Cortex of kidney (tissue), 1 donor: ENCODE measurements at places on chromosomes 13 and 19.

DNA sequence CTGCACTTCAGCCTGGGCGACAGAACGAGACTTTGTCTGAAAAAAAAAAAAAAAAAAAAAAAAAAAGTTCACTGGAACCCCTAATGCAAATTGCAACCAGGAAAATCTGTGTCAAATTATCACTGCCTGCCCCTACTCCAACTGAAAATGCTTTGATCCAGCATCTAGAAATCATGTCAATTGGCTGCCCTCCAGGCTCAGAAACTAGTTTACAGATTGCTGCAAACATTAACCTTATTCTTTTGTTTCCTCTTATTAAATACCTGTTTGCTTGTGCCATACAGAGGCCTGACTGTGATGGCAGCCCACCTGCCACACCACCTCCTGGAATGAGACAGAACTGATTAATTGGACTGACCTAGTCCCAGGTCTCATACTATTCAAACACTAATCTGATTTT is 18.6 kb upstream of the AKT2 start:
- no peak for DNase-seq

- no peak for DNase-seq
Observed at GRCh38 chr19:12703046-12703445, 6.6 kb upstream of the FBXW9 start.

DNA sequence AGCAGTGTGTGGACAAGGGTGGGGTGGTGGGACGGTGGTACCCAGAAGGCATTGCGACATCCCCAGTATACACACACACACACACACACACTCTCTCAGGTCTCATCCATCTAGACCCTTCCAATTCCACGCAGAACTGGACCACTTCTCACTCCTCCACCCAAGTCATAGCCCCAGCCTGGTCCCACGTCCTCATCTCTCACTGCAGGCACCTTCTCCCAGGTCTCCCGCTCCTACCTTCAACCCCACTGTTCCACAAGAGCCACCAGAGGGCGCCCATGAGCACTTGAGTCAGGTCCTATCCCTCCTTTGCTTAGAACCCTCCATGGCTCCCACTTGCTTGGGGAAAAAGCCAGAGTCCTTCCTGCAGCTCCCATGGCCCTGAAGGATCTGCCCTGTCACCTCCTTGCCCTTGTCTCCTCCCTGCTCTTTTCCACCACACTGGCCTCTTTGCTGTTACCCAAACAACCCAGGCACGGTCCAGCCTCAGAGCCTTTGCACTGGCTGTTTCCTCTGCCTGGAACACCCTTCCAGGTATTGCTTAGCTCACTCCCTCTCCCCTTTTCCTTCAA is 62.6 kb downstream of the IER2 start:
- DNase-seq: no peak

- DNase-seq: no peak
Observed at GRCh38 chr19:4431296-4431695, 26.3 kb downstream of the UBXN6 start.

- no peak for DNase-seq
Observed at GRCh38 chr13:110485604-110486003, 75.9 kb downstream of the RAB20 start.

DNA sequence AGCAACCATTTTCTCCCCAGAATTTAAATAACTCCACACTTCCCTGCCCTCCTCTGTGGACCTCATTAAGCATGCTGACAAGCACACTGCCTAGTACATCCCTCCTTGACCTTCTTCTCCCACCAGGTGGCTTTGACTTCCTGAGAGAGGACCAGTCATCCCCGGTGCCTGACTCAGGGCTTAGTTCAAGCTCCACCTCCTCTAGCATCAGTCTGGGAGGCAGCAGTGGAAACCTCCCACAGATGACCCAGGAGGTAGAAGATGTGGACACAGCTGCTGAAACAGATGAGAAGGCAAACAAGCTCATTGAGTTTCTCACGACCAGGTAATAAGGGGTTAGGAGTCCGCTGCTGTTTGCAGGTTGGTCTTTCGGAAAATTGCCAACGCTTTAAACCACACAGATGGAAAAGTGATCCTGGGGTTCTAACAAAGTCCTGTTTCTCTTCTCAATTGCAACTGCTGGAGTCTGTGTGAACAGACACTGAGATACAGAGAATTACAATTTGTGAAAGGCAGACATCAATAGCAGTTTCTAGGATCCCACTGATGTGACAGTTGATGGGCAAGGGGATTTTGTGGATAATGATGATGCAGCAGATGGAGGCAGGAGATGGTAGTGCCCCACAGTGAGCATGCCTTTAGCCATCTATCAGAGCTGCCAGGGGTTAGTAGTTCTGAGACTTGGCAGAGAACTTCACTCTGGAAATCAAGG is 86.7 kb downstream of the ZAR1L start:
- no peak for DNase-seq

- no peak for DNase-seq
Observed at GRCh38 chr19:5545051-5545450, 22.7 kb downstream of the TINCR start.

GRCh38 chr19:14015524-14016035 is 9.5 kb upstream of the RFX1 start:
- DNase-seq: no peak

GRCh38 chr19:43481701-43482100 is 16.3 kb upstream of the LYPD3 start:
- no peak for DNase-seq

GRCh38 chr13:103078158-103078557 is 11.9 kb upstream of the SLC10A2 start:
- DNase-seq: no peak

DNA sequence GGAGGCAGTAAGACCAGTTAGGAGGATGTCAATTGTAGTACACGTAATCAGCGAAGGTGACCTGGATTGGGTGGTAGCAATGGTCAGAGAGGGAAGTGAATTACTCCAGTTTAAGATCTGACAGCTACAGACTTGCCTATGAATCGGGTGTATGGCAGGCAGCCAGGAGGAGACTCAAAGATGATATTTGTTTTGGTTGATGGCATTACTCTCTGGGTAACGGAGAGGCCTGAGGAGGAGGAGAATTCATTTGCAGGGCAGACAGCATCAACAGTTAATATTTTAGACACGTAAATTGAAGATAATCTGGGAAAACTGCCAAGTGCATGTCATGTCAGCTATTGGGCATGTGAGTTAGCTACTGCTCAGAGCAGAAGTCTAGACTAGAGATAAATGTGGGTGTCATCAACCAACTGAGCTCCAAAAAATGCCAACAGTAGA is 109.2 kb downstream of the SGCG start:
- no peak for DNase-seq

- DNase-seq: no peak
Observed at GRCh38 chr13:106246666-106247188, 288.7 kb downstream of the EFNB2 start.

DNA sequence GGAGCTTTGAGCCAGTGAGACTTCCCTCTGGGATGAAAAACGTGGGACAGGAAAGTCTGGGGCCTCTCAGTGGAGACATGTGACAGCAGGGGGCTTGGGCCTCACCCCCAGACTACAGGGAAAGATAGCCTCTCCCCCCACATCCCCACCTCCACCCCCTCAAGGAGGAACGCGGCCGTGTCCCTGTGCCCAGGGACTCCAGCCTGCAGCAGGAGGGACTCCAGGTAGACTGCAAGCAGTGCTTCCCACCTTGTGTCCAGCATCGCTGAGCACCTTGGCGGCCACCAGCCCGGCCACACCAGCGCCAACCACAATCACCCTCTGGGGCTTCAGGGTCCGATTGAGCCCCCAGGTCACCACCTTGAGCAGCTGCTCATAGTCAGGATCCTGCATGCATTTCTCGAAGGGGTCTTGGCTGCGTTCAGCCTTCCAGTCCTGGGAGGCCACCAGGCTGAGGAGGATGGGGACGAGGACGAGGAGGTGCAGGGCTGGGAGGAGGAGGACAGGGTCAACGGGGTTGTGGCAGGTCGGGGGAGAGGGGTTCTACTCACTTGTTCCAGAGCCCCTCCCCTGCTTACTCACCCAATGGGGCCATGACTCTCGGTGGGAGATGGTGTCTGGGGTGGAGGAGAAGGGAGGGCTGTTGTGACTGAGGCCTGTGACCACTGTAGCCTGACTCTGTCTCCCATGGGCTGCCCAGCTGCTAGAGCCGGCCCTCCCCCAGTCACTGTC is 955 bp downstream of the IL4I1 start:
- no peak for DNase-seq

DNA sequence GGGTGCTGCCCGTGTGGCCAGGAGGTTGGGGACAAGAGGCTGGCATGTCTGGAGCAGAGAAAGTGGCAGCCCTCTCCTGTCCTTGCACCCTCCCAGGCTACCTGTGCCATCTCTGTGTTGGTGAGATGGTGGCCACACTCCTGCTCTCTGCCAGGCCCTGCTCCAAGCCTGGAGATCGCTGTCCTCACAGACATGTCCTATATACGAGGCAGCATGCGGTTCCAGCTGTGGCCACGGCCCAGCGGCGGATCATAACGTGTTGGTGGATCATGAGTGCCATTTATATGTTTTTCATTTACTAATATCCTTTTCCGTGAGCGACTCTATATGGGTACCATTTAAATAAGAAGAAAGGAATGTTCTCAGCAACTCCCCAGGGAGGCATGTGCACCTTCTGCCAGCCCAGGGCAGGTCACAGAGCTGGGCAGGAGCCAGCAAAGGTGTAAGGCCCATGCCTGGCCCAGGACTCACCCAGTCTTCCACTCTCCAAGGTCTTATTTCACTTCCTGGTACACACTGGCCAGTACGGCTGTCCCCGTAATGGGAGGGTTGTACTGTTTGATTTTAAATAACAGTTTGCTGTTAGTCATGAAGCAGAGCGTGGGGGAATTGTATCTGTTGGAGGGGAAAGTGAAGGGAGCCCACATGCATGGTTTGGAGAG is 47.2 kb upstream of the LDLR start:
- no peak for DNase-seq

GRCh38 chr13:34300559-34300958 is 482.6 kb downstream of the RFC3 start:
- no peak for DNase-seq

GRCh38 chr19:31256593-31256960 is 92.7 kb downstream of the TSHZ3 start:
- no peak for DNase-seq

DNA sequence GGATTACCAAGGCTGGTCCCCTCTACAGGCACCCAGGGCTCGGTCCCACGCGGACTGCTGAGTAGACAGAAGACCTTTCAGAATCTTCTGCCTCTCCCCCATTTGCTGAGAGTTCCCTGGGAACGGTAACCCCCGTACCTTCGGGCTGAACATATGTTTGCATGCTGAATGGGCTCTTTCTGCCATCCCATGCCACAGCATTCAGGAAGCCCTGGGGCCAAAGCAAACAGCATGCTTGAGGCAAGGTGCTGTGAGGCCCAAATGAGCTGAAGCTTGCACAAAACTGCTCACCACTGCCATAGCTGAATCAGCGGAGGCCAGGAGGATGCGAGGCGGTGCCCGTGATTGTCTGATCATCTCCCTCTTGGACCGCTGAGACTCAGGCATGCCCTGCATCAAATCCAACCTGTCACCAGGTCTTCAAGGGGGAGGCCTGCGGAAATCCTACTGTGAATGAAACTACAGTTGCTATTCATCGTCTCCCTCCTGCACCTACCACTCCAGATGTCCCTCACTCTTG is 16.3 kb upstream of the C19orf12 start:
- no peak for DNase-seq

DNA sequence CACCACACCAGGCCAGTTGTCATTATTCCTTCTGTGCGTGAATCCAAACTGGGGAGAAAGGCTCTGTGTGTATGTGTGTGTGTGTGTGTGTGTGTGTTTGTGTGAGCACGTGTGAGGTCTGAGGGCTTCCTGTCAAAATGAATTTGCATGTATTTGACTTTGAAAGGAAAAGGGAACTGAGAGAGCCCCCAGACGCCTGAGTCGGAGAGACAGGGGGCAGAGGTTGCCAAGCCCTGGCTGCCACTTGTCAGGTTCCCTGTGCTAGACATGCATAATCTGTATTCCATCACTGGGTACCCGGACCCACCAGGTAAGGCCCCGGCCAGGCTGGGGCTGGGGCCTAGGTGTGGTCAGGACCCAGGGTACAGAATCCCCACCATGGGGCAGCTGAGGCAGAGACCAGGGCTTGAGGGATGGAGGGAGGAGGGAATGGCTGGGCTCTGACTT is at the start of gene CLEC17A:
Gene CLEC17A, plus strand, starts transcription at position 191 of the 447 bp plus-strand sequence. Its CDS starts 77 bp downstream, at position 268.
- DNase-seq: no peak

DNA sequence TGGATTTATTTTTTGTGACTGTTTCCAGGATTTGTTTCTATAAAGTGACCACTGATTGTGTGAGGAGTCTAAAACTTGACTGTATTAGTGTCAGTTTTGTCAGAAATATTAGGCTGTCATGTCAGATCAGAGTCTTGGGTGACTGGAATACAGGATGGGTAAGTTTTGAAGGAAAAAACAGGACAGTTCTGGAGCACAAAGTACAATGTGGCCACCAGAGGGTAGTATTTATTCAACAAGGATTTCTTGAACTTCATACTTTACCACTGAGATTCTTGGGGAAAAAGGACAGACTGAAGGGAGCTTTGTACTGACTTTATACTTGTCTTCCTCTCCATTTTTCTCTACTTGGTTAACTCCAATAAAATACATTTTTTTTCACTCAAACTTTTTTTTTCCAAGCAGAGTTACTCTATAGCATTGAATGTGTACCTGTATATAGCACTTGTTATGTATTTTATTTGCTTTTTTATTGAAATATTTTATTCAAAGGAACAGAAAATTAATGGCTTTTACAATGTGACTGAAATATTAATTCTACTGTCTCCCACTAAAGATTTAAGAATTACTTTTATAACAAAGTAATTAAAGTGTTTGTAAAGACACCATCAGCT is 51.1 kb downstream of the LMO7 start:
- DNase-seq: no peak

GRCh38 chr13:38685974-38686576 is 802 bp upstream of the FREM2 start:
- no peak for DNase-seq

- DNase-seq: no peak
Observed at GRCh38 chr19:54114340-54115108, 933 bp downstream of the TFPT start.

- DNase-seq: no peak
Observed at GRCh38 chr13:50543782-50544181, 299.7 kb downstream of the DLEU7 start.

GRCh38 chr19:46515879-46516350 is 20.2 kb upstream of the PNMA8B start:
- no peak for DNase-seq

GRCh38 chr13:113205428-113205931 is 3.0 kb downstream of the PCID2 start:
- DNase-seq: no peak

DNA sequence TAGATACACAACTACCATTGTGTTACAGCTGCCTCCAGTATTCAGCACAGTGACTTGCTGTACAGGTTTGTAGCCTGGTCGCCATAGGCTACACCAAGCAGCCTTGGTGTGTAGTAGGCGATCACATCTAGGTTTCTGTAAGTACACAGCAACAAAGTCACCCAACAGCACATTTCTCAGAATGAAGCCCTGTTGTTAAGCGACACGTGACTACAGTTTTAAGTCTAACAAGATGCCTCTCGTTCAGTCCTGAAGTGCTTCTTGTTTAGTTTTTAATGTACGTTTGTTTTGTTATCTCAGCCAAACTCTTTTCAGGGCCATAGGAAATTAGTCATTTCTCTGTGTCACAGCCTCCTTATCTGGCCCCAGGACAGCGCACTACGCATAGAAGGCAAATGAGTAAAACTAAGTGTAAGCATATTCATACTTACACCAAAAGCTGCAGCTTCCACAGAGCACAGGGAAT is 50.0 kb upstream of the GPR183 start:
- no peak for DNase-seq

GRCh38 chr19:2337329-2337707 is 8.8 kb downstream of the SPPL2B start:
- no peak for DNase-seq

- no peak for DNase-seq
Observed at GRCh38 chr13:53873558-53873957, 844.9 kb downstream of the OLFM4 start.
